ENCODE measurements at places on chromosomes 1 and 21.

DNA sequence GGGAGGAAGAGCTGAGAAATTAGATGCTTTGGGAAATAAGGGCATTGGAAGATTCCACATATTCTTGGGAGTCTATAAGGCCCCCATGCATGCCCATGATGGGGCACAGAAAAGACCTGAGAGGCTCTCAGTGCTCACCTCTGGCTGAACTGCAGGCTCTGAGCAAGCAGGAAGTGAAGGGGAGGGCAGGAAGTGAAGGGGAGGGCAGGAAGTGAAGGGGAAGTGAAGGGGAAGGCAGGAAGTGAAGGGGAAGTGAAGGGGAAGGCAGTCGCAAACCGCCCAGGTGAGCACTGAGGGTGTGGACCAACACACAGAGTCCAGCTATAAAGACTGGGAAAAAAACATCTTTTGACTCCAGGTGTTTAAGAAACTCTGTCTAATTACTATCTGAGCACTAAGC is 3.5 kb downstream of the KRTAP10-9 start:
- no peak for DNase-seq

DNA sequence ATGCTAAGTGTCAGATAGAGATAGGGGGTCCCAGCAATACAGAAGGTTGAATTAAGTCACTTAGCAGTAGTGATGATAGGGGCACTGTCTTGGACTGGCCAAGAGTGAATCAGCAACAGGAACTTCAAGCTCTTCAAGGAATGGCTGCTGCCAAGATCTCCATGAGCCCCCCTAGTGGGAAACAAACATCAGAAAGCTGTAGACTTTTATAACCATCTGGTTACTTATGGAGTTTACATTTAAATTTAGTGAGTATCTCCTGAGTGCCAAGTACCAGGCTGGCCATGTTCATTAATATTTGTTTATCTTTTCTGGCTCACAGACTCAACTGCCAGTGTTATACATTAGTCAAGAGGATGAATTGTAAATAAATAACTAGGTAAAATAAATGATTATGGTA is 327.3 kb downstream of the TTLL7 start:
- DNase-seq = no peak

- DNase-seq = no peak
Observed at GRCh38 chr1:198643808-198644207, 5.0 kb downstream of the PTPRC start.

- DNase-seq = no peak
Observed at GRCh38 chr1:98849969-98850636, 154.6 kb downstream of the PLPPR5 start.

GRCh38 chr1:48717082-48717481 is 59.6 kb downstream of the BEND5 start:
- DNase-seq = no peak

DNA sequence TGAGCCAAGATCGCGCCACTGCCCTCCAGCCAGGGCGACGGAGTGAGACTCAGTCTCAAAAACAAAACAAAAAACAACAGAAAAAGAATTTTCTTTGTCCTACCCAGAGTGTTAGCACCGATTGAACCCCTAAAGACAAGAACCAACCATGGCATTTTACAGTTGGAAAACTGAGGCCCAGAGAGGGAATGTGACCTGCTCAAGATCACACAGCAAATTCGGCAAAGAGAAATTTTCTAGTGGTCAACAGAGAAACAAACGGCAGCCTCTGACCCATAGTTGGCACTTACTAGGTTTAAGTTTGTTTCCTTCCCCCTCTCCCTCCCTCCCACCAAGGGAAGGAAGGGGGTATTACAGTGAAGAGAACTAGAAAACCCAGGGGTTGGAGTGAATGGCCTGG is 20.5 kb upstream of the ACTL8 start:
- no peak for DNase-seq

GRCh38 chr1:38074302-38074677 is 27.7 kb upstream of the POU3F1 start:
- DNase-seq = no peak

DNA sequence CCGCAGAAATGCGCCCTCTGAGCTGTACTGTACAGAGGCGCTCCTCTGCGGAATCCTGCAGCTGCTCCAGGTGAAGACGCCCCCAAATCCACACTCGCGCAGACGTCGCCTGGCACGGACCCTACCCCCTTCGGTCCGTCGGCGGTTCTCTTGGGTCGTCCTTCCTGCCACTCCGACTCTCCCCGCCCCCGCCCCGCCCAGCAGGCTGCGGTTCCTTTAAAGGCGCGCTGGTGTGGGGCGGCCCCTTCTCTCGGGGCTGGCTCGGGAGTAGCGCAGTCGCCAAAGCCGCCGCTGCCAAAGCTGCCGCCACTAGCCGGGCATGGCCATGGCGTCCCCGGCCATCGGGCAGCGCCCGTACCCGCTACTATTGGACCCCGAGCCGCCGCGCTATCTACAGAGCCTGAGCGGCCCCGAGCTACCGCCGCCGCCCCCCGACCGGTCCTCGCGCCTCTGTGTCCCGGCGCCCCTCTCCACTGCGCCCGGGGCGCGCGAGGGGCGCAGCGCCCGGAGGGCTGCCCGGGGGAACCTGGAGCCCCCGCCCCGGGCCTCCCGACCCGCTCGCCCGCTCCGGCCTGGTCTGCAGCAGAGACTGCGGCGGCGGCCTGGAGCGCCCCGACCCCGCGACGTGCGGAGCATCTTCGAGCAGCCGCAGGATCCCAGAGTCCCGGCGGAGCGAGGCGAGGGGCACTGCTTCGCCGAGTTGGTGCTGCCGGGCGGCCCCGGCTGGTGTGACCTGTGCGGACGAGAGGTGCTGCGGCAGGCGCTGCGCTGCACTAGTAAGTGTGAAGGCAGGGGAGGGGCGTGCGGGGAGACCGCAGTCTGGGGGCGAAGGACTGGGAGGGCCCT is at the start of gene RASSF5:
Gene RASSF5 (plus strand): TSS at position 248 of the 846 bp plus-strand sequence. CDS start 72 bp downstream, at position 320.
- DNase-seq = peak; percentile 85

DNA sequence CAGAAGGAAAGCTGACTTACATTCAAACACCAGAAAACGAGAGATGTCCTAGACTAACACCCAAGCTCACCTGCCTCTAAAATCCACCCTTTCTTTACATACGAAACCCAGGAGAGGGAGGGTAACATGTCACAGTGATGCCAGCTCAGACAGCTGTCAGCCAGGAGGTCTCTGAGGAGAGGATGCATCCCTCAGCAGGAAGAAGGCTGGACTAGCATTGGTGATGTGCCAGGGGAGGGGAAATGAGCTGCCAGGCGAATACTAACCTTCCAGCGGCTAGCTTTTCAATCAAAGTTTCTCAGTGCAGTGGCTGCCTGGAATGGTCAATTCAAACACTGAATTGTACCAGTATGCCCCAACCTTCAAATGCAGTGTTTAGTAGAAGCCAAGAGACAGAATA is 3.6 kb upstream of the UBE2G2 start:
- no peak for DNase-seq

- DNase-seq = peak; percentile 78
Observed at GRCh38 chr21:31293986-31294385, 50.1 kb downstream of the TIAM1 start.

DNA sequence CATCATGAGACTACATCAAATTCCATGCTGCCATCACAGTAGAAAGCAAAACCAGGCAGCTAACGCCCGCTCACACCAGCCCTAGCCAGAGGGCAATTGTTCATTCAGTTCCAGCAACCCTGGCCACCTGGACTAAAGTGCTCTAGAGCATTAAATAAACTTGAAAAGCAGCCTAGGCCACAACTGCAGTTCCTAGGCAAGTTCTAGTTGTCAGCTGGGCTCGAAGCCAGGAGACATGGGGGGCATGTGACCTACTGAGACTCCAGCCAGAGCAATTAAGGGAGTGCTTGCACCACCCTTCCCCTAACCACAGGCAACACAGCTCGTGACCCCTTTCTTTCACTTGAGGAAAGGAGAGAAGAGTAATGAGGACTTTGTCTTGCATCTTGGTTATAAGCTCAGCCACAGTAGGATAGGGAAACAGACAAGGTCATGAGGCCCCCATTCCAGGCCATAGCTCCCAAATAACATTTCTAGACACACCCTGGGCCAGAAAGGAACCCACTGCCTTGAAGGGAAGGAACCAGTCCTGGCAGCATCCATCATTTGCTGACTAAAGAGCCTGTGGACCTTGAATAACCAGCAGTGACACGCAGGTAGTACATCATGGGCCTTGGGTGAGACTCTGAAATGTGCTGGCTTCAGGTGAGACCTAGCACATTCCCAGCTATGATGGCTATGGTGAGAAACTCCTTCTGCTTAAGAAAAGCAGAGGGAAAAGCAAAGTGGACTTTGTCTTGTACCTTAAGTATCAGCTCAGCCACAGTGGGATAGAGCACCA is 77.0 kb downstream of the ZZZ3 start:
- no peak for DNase-seq

DNA sequence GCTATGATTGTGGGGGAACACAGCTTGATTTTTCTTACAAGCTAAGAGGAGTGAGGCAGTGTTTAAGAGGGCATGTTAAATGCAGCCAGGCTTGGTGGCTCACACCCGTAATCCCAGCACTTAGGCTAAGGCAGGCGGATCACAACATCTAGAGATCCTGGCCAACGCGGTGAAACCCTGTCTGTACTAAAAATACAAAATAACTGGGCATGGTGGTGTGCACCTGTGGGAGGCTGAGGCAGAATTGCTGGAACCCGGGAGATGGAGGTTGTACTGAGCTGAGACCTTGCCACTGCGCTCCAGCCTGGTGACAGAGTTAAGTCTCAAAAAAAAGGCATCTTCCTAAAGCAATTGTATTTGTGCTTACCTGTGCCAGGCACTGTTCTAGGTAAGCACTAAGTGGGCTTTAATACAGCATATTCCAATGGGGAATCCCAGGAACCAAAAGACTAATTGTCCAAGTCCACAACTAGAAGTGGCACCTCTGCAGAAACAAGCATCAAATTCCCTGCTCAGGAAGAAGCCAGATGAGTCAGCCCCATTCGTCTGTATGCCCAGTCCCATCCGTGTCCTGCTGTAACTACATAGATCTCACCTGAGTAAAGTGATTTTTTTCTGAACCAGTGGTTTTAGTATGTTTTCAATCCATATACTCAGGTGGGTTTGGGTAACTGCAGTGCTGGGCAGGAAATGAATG is 4.6 kb downstream of the RCC1 start:
- DNase-seq = peak; percentile 59

DNA sequence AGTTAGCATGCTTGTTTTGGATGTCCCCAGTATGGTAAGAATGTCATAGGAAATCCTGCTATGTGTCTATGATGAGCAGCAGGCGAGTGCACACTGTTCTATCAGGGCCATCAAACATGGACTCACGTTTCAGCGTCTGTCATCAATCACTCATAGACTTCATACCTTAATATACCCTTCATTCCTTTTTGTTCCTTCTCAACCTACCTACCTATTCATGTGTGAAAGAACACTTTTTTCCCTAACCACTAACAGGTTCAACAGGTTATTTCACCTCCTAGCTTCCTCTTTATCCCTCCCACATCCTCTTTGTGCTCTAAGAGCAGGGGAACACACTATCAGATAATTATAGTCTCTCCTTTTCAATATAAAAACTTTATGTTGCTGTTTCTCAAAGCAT is 300.6 kb downstream of the TM2D1 start:
- DNase-seq = no peak

GRCh38 chr1:157784801-157785200 is 7.9 kb upstream of the FCRL2 start:
- no peak for DNase-seq

GRCh38 chr1:27418326-27419185 is 26.1 kb downstream of the GPR3 start:
- peak; percentile 60 for DNase-seq

GRCh38 chr1:17047924-17048323 is 5.9 kb downstream of the SDHB start:
- no peak for DNase-seq

- peak; percentile 63 for DNase-seq
Observed at GRCh38 chr1:31705080-31705866, 1.5 kb upstream of the COL16A1 start.

Measured in stimulated activated CD4-positive, alpha-beta T cell treated with anti-CD3 and anti-CD28 coated beads, Interleukin-2, amount 100 ng/mL, for 24 hours (primary cell).